ENCODE measurements at places on chromosomes 4 and X.

GRCh38 chr4:28360681-28361080 lies 1500.0 kb downstream of the STIM2 start:
- no peak for DNase-seq

DNA sequence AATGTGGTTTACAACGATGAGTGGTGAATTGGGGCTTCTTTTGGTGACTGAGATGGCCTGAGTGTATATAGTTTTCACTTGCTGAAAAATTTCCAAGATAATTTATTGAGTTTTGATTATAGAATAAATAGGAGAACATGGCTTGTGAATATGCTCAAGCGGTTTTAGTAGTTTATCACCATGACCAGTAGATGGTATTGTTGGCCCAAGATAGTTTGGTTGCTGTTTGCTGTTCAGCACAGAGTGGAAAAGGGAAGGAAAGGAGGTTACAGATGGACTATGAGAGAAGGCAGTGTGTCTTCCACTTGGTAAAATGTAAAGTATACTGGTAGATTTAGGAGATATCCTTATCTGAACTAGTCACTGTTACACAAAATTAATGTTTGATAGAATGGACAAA lies 55.8 kb upstream of the POU4F2 start:
- no peak for DNase-seq

GRCh38 chr4:55008166-55009056 lies 117.0 kb downstream of the KDR start:
- no peak for DNase-seq

DNA sequence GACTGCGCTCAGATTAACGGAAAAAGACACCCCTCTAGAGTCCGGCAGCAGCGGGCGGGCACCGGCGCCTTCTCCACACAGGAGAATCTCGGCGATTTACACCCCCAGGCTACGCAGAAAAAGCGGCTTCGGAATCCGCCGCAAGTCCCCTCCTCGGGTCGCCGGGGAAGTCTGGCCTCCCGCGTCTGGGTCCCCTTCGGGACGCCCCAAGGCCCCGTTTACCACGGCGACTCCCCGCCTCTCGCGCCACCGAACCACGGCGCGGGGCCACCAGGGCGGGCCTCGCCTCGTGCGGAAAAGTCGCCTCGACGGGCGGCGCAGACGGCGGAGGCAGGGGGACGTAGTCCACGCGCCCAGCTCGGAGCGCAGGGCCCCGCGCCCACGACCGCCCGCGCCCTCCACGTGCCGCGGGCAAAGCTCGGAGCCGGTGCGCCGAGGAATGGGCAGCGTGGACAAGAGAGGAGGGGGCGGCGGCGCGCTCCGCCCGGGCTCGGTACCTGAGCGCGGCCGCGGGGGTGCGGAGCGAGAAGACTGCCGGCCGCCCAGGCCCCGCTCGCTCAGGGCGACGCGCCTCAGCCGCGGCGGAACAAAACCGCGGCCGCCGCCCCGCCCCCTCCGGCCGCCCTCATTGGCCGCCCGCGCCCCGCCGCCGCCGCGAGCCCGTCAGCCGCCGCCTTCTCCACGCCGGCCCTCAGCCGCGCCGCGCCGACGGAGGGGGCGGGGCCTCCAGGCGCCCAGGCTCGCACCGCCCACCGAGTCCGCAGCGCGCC lies at the start of gene FAM53A:
TSS of gene FAM53A (minus strand) at position 578 of the 770 bp plus-strand sequence. CDS start 15,572 bp downstream, outside the sequence.
- peak; percentile 94 for DNase-seq

- no peak for DNase-seq
Measured at GRCh38 chrX:153735274-153735673, 10.6 kb downstream of the ABCD1 start.

Measured in GM19239 (cell line).